ENCODE measurements at places on chromosomes 11 and 22.
A peak's percentile ranks its signal among the peaks of the same experiment; 100 is the strongest.

DNA sequence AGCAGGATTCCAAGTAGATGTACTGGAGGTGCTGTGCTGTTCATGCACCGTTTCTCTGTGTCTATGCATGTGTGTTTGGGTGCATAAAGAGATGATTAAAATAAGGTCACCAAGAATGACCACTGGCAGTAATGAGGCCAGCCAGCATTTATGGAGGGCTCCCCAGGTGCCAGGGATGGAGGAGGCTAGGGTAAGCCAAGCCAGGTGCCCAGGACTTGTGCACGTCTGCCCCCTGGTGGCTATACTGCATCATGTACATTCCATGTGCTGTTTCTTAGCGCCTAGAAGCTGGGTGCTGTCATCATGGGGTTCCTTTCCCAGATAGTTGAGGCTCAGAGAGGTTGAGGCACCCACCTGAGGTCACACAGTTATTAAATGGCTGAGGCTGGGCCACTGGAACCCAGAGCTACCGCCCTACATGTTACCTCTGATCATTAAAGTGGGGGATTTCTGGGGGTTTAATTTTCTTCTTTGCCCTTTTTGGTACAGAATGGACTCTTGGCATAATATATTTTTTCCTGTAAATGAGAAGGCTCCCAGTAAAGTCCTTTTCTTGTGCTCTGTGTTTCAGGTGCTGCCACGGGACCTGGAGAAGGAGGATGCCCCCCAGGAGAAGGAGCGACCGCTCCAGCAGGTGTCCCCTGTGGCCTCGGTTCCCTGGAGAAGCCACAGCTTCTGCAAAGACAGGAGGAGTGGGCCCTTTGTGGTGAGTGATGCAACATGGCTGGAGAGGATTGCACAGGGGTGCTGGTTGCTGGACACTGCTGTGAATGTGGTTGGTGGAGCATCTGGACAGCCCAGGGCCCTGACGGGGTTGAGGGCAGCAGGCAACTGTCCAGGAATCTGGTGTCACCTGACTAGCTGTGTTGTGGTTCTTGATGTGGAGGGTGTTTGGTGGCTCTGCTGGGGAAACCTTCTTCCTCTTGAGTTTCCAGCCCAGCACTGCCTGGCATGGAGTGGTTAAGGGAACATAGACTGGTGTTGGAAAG lies 96.4 kb downstream of the KIAA1671 start:
- peak; percentile 61 for DNase-seq

GRCh38 chr11:111520560-111520959 lies 6.0 kb downstream of the HOATZ start:
- DNase-seq, result no peak

GRCh38 chr11:69854713-69855112 lies 35.5 kb upstream of the FGF3 start:
- DNase-seq, result no peak

DNA sequence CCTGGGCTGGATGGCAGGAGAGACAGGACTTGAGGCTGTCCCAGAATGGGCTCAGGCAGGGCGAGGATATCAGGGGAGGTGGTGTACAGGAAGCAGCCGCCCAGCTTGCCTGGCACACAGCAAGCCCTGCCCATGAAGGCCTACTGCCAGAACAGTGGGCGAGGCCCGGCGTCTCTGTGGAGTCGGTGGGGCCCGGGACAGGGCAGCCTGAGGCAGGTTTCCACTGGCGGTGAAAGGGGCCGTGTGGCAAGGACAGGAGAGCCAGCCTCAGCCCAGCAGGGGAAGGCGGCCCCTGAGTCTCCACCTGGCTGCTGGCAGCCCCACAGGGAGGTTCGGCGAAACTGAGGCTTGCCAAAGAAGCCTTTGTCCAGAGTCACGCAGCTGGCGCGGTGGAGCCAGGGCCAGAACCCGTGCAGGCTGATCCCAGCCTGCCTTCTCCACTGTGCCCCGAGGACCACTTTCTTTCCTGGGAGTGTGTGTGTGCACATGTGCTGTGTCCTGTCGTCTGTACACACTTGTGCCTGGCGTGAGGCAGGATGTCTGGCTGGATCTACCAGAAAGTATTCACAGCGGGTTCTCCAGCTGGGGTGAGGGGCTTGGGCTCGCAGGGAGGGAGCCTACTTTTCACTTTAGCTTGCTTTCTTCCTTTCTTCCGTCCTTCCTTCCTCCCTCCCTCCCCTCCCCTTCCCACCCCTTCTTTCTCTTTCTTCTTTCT lies 1.2 kb downstream of the TSPO start:
- DNase-seq, result peak; percentile 48

DNA sequence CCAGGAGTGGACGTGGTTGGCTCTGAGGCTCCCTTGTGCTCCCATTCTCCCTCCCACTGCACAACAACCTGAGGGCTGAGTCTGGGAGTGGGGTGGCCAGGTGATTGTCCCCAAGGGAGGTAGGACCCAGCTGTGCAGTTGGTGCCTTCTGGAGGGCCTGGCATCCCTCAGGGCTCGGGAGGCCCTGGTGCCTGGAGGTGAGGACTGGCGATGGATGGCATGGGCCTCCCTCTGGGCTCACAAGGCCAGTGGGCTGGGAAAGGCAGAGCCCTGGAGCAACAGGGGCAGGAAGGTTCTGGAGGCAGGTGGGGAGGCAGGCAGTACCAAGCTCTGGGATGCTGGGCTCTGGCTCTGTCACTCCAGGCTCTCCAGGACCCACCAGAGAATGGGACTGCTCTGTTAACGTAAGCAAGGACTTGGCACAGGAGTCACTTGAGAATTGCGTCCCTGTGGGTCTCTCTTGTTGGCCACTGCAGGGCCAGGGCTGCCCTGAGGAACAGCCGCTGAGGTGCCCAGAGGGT lies 114.2 kb downstream of the KCNQ1OT1 start:
- no peak for DNase-seq

GRCh38 chr11:77278595-77279506 lies 22.6 kb downstream of the GDPD4 start:
- no peak for DNase-seq

- no peak for DNase-seq
These were observed 231.1 kb downstream of the TENM4 start for GRCh38 chr11:79209540-79210266.

GRCh38 chr11:47998345-47998732 lies 18.0 kb downstream of the PTPRJ start:
- no peak for DNase-seq

DNA sequence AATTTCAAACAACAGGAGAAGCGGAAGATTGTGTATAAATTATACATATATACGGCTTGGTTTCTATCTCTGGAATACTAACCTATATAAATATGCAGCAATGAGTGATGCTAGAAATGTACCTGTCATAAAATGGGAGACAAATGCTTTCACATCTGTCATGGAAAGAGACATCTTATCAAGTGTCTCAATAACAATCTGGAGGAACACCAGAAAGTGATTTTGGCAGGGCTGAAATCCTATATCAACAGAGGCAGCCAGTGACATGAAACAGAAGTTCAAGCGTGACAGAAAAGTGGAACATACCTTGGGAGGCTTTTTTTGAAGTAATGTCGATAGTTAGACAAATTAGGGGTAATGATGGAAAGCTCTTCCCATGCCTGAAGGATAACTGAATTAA lies 834.6 kb downstream of the JRKL start:
- DNase-seq, result no peak

Measured in activated T-cell treated with anti-CD3 and anti-CD28 coated beads for 48 hours (primary cell).